ENCODE measurements at places on chromosomes 1 and 21.

GRCh38 chr1:27436204-27437159 lies 44.1 kb downstream of the GPR3 start:
- peak; percentile 32 for DNase-seq

DNA sequence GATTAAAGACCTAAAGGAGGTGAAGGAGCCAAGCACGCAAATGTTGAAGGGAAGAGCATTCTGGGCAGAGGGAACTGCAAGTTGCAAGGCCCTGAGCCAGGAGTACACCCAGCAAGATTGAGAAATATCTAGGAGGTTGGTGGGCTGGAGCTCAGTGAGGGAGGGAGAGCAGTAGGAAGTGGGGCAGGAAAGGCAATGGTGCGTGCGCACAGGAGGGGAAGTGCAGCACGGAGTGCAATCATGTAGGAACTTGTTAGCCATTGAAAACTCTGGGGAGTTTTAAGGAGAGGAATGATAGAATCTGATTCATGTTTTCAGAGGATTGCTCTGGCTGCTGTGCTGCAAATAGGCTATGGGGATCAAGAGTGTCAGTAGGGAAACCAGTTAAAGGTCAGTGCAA lies 13.2 kb upstream of the IGSF3 start:
- DNase-seq, result no peak

DNA sequence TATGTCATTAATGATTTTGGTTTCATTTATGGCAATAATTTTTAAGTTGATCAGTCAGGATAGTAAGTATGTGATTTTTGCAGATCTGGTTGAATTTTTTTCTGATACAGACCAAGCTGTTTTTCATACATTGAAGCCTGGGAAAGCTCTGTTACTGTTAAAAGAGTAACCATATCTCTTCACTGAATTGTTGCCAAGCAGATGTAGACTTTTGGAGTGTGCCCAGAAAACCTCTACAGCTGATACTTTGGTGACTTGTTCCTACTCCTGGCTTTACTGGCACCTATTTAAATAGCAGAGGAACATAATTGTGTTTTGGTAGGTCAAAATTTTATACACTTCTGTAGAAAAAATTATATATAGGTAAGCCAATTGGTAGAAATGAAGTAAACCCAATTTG lies 49.4 kb downstream of the NFIA start:
- no peak for DNase-seq

DNA sequence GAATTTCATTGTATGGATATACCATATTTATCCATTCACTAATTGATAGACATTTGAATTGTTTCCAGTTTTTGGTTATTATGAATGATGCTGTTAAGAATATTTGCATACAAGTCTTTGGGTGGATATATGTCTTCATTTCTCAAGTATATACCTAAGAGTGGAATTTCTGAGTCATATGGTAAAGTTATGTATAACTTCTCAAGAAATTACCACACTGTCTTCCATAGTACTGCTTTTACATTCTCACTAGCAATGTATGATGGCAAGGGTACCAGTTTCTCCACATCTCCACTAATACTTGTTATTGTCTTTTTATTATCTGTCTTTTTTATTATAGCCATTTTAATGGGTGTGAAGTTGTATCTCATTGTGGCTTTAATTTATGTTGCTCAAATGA lies 74.6 kb upstream of the TENT5C start:
- no peak for DNase-seq

DNA sequence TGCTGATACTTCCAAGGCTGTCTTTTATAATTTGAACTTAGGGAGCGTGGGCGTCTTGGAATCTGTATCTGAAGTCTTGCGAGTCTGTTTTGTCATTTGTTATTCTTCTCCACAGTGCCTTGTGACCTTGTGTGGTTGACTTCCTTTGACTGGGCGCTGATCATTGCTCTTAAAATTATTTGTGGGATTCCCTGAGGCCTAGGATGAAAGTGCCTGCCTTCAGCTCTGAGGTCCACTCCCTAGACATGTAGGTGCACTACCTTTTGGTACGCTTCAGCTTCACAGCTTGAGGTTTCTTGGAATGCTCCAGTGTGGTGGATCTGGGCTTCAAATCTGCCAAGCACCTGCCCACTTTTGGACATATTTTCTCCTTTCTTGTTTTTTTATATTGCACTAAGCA lies 50.2 kb upstream of the IGSF5 start:
- DNase-seq, result no peak

- no peak for DNase-seq
Observed at GRCh38 chr1:111378791-111379190, 48.7 kb downstream of the OVGP1 start.

GRCh38 chr1:201933840-201934430 lies 12.4 kb downstream of the LMOD1 start:
- DNase-seq, result no peak

GRCh38 chr1:183021405-183022201 lies 1.6 kb upstream of the LAMC1 start:
- DNase-seq, result no peak

GRCh38 chr1:13707164-13707563 lies 7.2 kb downstream of the PRDM2 start:
- no peak for DNase-seq

GRCh38 chr21:43916076-43916475 lies 51.1 kb downstream of the AGPAT3 start:
- DNase-seq, result no peak

DNA sequence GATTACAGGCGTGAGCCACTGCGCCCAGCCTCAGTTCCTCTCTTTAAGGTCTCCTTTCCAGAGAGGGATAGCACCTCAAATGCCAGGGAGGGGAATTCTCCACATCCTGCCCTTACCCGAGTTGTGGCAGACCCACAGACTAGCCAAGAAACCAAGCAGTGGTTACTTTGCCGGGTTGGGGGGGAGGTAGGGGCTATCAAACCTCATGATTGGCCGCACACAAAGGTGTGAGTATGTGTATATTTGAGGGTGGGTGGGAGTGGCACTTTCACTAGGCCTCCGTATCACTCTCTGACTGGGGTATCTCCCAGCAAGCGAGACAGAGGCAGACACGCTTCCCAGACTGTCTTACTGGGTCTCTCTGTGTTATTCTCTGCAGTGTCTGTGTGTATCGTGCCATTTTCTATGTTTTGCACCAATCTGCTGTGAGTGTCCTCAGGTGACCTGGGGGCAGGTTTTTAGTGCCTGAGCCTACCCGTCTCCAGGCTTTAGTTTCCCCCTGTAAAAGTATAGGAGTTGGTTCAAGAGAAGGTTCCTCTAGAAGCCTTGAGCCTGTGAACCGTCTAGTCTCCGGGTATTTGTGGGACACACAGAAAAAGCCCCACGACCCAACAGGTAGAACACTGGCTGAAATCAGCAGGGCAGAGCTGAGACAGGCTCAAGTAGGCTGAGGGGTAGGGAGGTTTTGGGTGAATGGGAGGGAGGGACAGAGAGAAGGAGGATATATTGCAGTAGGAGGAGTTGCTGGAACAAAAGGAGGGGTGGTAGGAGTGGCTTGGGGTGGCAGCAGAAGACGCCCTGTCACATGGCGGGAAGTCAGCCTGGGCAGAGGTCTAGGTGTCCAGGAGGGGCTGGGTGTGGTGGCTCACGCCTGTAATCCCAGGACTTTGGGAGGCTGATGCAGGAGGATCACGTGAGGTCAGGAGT lies 10.3 kb downstream of the LMNA start:
- DNase-seq, result peak; percentile 32

DNA sequence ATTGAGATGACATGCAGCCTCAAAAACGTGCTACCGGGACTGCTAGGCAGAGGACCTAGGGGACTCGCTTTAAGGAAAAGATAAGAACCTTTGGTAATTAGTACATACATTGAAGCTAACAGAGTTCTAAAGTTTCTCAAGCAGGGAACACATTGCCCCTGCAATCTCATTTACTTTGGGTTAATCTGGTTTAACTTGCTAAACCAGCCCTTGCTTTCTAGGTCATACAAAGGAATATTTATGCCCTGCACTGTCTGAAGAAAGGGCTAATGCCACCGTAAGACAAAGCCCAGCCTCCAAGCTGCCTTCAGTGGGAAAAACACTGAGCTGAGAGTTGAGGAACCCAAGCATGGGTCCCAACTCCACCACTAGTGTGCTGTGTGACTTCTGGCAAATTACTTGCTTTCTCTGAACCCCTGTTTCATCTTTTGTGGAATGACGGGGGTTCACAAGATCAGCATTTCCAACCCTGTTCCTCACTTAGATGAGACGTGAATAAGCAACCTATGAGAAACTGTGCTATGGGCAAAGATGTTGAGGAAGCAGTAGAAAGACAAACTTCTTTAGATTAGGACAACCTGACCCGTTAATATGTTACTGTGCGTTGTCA lies 66.3 kb downstream of the VWA5B1 start:
- DNase-seq, result no peak

DNA sequence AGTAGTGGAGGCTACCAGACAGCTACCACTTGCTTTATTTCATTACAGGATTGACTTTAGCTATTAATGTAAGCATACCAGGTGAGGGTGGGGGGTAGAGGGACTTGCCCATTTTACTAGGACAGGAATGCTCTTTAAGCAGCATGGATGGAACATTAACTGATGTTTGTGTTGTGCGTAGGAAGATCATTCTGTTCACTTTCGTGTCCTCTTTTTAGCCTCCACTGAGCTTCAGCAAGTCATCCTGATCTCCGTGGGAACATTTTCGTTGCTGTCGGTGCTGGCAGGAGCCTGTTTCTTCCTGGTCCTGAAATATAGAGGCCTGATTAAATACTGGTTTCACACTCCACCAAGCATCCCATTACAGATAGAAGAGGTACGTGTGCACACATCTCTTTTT lies 29.3 kb downstream of the IFNGR2 start:
- no peak for DNase-seq

DNA sequence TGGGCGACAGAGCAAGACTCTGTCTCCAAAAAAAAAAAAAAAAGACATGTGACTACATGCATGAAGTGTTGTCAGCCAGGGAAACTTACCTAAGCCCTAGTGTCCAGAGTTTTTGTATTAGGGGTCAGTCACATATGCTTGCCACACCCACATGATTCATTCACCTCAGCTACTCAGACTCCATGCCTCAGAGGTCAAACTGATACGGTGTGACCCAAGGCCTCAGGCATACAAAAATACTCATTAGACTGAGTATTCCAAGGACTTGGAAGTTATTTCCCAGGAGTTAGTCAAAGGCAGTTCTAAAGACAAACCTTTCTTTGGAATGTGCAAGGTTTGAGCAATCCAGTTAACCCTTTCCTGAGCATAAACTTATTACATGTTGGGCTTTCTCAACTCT lies 6.3 kb upstream of the TRIM33 start:
- DNase-seq, result no peak

DNA sequence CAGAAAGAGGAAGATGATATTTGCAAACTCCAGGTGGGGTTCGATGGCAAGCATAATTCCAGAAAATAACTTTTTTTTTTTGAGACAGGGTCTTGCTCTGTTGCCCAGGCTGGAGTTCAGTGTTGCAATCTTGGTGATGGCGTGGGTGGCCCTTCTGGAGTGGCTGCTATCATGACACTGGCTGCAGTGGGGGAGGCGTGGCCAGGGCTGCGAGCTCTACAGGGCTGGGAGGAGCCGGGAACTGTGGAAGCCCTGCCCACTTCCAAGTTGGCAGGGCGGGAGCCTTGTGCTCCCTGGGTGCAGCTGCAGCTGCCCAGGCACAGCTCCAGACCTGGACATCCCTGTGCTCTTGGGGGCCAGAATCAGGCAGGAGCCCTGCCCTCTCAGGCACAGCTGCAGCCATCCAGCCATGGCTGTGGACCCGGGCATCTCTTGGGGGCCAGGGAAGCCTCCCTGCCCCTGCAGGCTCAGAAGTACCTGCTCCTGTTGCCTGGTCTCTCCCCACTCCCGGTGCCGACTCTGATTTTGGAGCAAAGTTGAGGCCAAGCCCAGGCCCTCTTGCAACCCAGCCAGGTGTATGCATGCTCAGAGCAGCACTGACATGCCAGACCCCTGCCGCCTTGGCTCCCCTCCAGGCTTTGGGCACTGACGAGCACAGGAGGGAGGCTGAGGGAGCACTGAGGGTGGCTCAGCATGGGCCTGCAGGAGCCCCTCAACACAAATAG lies 7.2 kb upstream of the BCL10 start:
- no peak for DNase-seq

DNA sequence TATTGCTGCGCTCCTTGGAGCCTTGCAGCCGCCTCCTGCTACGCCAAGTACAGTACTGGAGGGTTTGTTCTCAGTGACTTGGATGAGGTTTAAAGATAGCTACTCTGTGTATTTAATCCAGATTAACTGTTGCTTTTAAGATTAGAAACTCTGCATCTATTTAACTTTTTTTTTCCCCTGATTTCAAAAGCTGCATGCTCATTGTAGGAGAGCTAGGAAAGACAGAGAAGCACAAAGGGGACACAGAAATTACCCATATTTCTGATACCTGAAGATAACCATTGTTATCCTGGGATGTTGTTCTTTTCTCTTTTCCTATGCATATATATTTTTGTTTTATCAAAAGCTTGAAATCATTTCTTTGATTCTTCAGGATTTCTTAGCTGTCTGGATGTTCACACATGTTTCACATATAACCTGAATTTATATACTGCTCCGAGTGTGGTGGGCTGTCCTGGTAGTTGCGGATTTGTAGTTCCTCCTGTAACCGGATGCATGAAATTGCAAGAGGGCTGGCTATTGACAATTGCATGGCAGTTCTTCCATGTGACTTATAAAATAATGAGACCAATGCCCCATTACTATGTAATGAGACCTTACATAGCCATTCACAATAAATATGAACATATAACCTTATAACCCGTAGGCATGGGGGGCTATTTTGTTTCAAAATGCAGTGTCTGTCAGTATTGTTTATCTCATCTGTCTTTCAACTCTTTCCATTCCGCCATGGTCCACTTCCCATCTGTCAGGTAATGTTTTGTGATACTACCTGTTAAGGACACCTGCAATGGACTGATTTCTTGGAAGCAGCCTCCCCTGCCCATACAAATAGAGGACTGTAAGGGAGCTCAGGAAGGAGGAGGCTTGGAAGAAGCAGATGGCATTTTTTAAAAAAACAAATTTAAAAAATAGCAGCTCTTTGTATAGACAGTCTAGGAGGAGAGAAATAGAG lies 1.4 kb downstream of the RAVER2 start:
- DNase-seq, result no peak

GRCh38 chr1:11730429-11730891 lies 5.5 kb upstream of the AGTRAP start:
- peak; percentile 74 for DNase-seq

- no peak for DNase-seq
Observed at GRCh38 chr1:40634901-40635655, 30.4 kb downstream of the RIMS3 start.

- no peak for DNase-seq
Observed at GRCh38 chr1:40394491-40395172, 21.1 kb downstream of the SMAP2 start.

DNA sequence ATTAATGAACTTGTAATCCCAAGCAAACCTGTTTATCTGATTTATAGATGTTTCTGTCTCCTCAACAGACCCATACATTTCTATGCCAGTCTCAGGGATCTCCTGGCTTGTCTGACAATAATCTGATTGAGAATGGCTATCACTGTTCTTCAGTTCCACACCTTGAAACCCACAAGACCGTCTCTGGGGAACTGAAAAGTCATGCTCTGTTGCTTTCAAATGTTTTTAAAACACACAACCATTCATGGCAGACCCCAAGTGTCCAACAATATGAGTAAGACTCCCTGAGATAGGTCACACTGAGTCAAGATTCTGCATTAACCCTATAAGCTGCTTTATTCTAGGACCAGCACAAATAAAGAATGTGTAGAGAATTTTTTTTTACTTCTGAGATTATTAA lies 611.2 kb upstream of the PLXNA2 start:
- DNase-seq, result no peak

- DNase-seq, result no peak
Observed at GRCh38 chr1:3221112-3222041, 152.4 kb downstream of the PRDM16 start.

- DNase-seq, result peak; percentile 60
Observed at GRCh38 chr1:16167331-16168143, 11.7 kb upstream of the EPHA2 start.

Data from activated CD4-positive, alpha-beta T cell treated with anti-CD3 and anti-CD28 coated beads, Interleukin-2, amount 10 ng/mL, durations not matched to agents 7 days and 5 days (primary cell).